Stimulated activated CD4-positive, alpha-beta T cell treated with anti-CD3 and anti-CD28 coated beads, Interleukin-1b, Interleukin-23, amount 100 ng/mL, for 48 hours (primary cell): ENCODE measurements at places on chromosomes 3 and 15.

DNA sequence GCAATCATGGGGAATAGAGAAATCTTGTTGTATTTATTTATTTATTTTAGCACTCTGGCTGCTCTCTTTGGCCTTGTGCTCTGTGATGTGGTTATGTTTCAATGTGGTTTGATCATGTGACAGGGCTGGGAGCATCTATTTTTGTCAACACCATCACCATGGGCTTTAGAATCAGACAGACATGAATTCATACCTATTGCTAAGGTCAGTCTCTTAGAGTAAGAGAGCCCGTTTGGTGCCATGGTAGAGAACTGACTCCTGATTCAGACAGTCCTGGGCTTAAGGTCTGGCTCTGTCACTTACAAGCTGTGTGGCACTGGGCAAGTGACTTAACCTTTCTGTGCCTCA, 157.0 kb downstream of the RYR3 start:
- no peak for DNase-seq

DNA sequence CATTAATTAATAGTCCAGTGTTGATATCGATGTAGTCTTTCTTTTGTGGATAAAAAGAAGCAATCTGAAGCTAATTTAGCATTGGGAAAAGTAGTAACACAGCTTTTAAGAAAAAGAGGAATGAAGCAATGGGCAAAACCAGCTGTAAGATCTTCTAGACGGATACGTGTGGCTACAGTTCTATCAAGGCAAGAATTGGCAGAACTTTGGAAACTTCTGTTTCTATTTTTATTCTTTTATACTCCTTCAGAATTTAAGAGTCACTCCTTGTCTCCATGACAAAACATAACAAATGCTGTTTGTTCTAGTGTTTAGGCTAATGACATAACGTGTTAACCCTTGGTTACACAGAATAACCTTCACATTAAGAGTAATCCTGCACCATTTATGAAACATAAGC, 289.2 kb downstream of the ROBO2 start:
- DNase-seq, result no peak

DNA sequence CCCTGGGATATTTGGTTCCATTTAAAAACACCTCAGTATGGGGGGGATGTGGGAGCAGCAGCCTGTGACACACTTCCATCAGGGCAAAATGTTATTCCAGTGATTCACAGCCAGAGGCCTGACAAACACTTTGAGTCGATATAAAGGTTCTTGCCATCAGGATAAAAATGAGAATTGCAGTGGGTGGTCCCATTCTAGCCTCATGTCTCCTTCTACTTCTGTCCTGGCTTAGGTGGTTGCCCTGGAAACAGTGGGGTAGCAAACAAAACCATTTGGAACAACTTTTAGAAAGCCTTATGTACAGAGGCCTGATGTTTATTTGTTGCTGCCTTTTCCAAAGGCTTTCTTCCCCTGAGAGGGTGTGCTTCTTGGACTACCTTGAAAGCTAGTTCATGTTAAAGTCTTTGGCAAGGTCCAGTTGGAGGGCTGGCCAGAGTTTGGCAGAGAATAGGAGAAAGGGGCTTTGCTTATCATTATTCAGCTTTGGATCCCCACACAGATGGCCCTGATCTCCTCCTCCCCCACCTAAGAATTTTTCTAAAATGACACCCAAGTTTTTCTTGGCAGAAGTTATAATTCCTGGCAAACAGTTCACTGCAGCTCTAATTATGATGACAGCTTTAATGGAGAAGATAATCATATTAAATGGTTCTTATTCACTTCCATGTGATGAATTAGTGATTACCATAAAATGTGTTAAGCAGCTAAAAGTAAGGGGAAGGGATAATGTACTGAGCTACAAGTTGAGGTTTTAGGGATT, 84.2 kb upstream of the ZNF280D start:
- no peak for DNase-seq

GRCh38 chr3:128318275-128318941, 148.3 kb downstream of the DNAJB8 start:
- DNase-seq, result no peak

DNA sequence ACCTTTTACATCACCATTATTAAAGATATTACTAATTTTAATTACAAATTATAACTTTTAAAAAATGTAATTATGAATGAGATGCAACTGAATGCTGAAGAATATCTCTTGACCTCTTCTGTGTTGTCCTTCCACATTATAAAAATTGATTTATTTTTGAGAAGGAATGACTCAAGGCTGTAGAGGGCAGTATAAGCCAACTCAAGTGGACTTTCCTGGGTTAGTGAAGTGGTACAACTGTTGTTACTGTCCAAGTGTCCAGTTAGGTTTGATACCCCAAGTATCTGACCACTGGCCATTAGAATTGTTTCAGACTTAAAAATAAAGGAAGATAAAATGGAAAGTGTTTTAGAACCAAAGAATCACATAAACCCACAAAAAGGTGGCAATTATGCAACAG, 51.9 kb downstream of the BBX start:
- DNase-seq, result no peak

GRCh38 chr3:126259411-126260391, 79.3 kb upstream of the ALDH1L1 start:
- DNase-seq, result no peak

DNA sequence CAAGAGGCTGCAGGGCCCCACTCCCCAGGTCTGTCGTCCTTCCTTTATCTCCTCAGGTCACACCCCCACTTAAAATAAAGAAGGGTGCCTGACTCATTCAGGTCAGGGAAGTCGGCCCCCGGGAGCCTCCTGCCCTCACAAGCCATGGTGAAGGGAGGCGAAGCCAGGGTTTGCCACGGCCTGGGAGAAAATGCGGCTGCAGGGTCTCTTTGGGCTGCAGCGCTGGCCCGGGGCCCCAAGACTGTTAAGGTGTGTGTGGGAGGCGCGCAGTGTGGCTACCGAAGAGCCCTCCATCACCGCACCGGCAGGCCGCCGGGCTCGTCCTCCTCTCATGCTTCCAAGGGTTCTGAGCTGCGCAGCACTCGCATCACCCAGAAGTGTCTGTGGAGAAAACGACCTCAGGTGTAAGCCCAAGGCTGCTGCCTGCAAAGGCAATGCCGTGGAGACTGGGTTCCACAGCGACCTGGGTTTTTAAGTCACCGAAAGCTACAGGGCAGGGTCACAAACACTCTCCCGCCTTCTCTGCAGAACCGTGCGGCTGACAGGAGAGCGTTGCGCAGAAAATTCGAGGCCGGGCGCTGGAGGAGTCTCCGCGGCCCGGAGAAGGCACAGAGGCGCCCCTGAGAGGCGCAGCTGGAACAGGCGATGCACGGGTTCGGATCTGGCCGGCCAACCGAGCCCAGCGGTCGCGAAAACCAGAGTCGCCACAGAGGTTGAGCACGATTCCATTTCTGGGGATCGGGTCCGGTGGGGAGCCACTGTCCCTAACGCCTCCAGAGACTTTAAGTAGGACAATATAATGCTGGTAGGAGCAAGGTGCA, 8.7 kb downstream of the FOXL2 start:
- DNase-seq, result no peak

DNA sequence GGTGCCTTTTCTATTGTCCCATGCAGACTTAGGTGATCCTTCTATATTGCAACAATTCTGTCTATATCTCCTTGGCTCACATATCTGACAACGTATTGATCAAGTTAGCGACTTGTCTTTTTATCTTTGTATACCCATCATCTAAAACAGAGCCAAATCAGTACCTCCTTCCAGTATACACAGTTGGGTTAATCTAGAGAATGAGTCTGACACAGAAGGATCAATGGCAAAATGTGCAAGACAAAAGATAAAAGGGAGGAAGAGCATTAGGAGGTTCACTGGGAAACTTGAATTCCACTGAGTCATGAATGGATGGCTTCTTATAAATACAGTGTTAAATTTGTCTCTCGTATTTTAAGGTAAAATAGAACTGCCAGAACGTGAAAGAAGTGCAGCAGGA, 6.0 kb downstream of the AADAC start:
- no peak for DNase-seq

DNA sequence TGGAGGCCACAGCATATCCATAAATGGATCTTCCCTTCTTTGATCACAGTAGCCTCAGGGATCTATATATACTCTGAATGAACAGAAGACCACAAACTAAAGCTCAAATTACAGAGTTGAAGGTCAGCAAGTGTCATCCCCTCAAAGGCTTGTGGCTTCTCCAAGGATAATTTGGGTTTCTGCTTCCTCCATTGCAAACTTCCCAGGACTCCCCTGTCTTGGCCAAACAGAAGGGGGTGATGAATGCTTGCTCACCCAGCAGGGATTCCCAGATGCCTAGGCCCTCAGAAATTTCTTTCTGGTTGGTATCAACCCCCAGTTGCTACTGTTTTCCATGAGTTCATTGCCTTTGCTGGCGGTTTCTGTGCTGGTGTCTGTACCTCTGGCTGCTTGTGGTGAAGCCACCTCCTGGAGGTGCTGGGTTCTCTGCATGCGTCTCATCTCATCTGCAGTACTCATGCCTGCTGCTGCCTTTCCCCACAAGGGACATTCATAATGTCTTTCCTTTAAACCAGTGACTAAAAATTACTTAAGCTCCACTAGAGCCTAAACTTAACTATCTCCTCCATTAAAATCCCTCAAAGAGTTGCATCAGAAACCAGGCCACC, 17.7 kb downstream of the ENTPD3 start:
- no peak for DNase-seq

DNA sequence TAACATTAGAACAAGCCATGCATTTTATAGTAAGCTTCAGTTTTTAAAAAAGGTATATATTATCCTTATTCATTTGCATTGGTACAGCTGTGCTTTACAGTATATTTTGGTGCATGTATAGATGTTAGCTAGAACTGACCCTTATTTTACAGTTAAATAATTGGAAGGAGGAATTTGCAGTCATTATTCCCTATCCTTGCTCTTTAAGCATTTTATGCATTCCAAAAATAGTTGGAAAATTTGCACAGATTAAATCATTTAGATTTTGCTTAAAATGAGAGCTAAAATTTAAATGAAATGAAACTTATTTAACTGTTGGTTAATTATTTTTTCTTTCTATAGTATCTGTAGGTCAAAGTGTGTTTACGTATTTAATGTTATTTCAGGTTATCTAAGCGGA, 667.1 kb downstream of the NAALADL2 start:
- DNase-seq, result no peak

GRCh38 chr3:196643201-196643749, 3.8 kb downstream of the NRROS start:
- peak; percentile 62 for DNase-seq

GRCh38 chr3:18080198-18080689, 337.8 kb upstream of the TBC1D5 start:
- DNase-seq, result no peak

DNA sequence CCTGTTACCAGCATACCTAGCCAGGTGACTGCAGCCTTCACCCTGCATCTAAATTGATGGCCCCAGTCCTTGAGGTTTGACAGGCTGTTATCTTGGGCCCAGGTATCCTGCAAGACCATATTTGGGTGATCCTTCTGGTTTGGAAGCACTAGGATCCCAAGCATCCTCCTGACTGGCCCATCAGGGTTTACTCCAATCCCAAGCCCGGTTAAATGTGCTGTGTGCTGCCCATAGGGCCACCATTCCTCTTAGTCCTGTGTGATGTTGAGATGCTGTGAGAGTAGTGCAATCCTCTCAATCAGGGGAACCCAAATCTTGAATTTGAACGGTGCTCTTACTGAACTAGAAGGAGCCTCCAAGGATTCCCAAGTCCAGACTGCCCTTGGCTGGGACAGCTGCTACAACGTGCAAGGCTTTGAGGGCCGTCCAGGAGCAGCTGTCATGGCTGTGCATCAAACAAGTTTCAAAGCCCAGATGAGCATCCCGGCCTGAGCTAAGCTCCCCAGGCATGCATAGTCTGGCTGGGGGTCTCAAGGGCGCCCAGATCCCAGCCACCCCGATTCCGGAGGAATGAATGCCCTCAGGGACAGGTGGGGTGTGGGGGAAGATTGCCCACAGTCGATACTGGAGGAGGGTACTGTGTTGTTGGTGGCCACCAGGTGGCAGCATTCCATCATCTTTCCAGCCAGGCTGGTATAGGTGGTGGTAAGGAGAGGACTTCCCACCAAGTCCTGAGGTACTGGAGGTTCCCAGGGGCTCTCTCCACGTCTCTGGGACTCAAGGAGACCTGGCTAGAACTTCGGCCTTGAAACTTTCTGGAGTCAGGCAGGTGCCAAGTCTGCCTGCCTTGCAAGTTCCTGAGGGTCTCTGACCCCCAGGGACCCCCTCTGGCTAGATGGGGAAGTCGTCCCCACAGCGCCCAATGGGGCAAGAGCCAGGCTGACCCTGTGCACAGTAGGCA, 32.6 kb downstream of the RBM5 start:
- peak; percentile 73 for DNase-seq

GRCh38 chr3:131360191-131360755, 21.3 kb upstream of the NUDT16 start:
- no peak for DNase-seq

GRCh38 chr3:11616551-11616950, 27.2 kb downstream of the VGLL4 start:
- no peak for DNase-seq

DNA sequence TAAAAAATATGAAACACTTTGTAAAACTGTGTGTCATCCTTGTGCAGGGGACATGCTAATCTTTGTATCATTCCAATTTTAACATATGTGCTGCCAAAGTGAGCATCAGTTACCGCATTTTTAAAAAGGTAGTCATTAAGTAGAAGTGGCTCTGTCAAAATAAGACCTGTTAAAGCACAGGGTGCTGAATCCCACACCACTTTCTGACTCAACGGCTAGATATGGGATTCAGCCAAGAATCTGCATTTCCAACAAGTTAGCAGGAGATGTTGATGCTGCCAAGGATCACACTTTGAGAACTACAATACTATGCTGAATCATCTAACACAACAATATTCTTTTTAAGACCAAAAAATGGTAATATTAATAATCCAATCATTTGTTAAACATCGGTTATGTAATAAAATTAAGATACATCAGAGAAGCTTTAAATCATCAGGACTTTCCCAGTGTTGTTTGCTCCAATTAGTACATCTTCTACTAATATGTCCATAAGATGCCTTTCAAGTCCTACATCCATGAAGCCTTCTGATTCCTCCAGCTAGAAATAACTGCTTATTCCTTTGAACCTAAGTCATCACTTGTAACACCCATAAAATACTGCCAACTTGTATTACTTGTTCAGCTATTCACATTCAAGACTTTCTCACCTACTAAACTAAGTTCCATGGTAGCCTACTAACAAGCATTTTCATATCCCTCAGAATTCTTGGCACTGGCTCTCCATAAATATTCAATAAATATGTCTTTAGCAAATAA, 71.1 kb downstream of the TBL1XR1 start:
- no peak for DNase-seq

DNA sequence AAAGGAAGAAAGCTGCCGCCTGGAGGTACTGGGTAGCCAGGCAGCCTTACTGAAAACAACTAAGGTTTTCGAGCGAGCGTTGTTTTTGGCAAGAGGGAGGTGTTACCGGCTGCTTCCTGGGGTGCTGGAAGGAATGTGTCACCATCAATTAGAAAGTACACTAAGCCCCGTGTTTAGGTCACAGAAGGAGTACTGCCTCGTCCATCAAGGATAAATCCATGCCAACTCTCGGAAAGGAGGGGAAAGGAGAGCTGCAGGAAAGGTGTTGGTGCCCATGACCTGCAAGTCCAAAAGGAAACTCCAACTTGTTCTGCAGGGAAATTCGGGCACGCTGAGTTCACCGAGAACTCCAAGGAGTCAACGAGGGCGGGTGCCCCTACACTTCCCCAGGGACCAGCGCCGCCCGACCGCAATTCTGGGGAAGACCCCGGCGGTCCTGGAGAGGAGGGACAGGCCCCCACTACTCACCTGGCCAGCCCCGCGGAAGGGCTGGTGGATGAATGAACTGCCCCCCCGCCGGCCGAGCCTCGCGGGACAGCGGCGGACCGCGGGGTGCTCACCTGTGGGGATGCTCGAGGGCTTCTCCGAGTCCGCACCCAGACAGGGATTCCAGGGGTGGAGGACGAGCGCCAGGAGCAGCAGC, 542 bp downstream of the PLOD2 start:
- peak; percentile 18 for DNase-seq

GRCh38 chr15:85692321-85692720, 102.4 kb downstream of the KLHL25 start:
- no peak for DNase-seq
